A549 treated with CpdA at 1 μM for 4 hours (cell line): ENCODE measurements at places on chromosomes 2 and 18. TPM values are rescaled to one million over a fixed set of nuclear protein-coding genes. Genes with fewer than 3 reads are reported as not detected.

RAD51AP2 gene
- not detected in 5 replicates for total RNA-seq

FARP2 gene
- 20.5 to 28.4 TPM (median 25.3 TPM) in 5 replicates for total RNA-seq

LIPG gene
- total RNA-seq = 0.03 to 0.27 TPM (median 0.15 TPM) in 5 replicates

ASB18 gene
- total RNA-seq = not detected in 5 replicates

PTPN2 gene
- total RNA-seq = 23.3 to 25.9 TPM (median 24.4 TPM) in 5 replicates

ELOA2 gene
- not detected in 5 replicates for total RNA-seq

WIPF1 gene
- 12.8 to 23.4 TPM (median 19.3 TPM) in 5 replicates for total RNA-seq

UGT1A5 gene
- not detected in 5 replicates for total RNA-seq

CNTNAP5 gene
- total RNA-seq = not detected in 5 replicates

ST6GAL2 gene
- total RNA-seq = 18.8 to 31.5 TPM (median 19.4 TPM) in 5 replicates

INPP1 gene
- 23.2 to 28.6 TPM (median 26.3 TPM) in 5 replicates for total RNA-seq

PDE11A gene
- 0.29 to 0.58 TPM (median 0.43 TPM) in 5 replicates for total RNA-seq

RNF125 gene
- total RNA-seq = 0.18 to 0.48 TPM (median 0.24 TPM) in 5 replicates

IL18R1 gene
- 0.87 to 1.4 TPM (median 1.1 TPM) in 5 replicates for total RNA-seq

MC4R gene
- not detected in 5 replicates for total RNA-seq

TXNDC2 gene
- 0.10 to 0.35 TPM (median 0.21 TPM) in 5 replicates for total RNA-seq

MTLN gene
- 99.1 to 138 TPM (median 126 TPM) in 5 replicates for total RNA-seq

SLC14A1 gene
- 0.05 to 0.26 TPM (median 0.13 TPM) in 3 of 5 replicates, not detected in the others for total RNA-seq

RFX8 gene
- total RNA-seq = not detected in 5 replicates

IL36RN gene
- 0.03 to 0.07 TPM (median 0.06 TPM) in 4 of 5 replicates, not detected in the other for total RNA-seq

DSG1 gene
- total RNA-seq = not detected in 5 replicates

TIA1 gene
- total RNA-seq = 40.5 to 53.0 TPM (median 50.9 TPM) in 5 replicates

TNS1 gene
- total RNA-seq = 4.9 to 12.8 TPM (median 9.2 TPM) in 5 replicates

SP140L gene
- 3.3 to 4.4 TPM (median 4.0 TPM) in 5 replicates for total RNA-seq

IMPA2 gene
- total RNA-seq = 49.9 to 63.6 TPM (median 57.2 TPM) in 5 replicates

EGR4 gene
- 0.16 to 0.30 TPM (median 0.27 TPM) in 5 replicates for total RNA-seq

UCN gene
- total RNA-seq = 0.96 to 2.3 TPM (median 1.5 TPM) in 5 replicates

RSAD2 gene
- total RNA-seq = 0.21 to 0.56 TPM (median 0.49 TPM) in 5 replicates

CENPA gene
- 45.4 to 62.8 TPM (median 52.8 TPM) in 5 replicates for total RNA-seq

ARHGEF4 gene
- total RNA-seq = 6.3 to 8.0 TPM (median 7.5 TPM) in 5 replicates

MOGAT1 gene
- total RNA-seq = not detected in 5 replicates

EML6 gene
- total RNA-seq = 1.0 to 2.4 TPM (median 1.2 TPM) in 5 replicates

KHK gene
- total RNA-seq = 8.7 to 12.4 TPM (median 8.8 TPM) in 5 replicates

OSR1 gene
- 4.6 to 9.8 TPM (median 5.4 TPM) in 5 replicates for total RNA-seq

DRC1 gene
- total RNA-seq = 0.20 to 0.50 TPM (median 0.26 TPM) in 4 of 5 replicates, not detected in the other

GKN2 gene
- total RNA-seq = 2.6 to 3.8 TPM (median 3.4 TPM) in 5 replicates

NR4A2 gene
- total RNA-seq = 2.3 to 4.5 TPM (median 3.8 TPM) in 5 replicates
